Esophagus mucosa (tissue), 1 donor: ENCODE measurements at places on chromosomes 16 and 17. TPM values are rescaled to one million over a fixed set of nuclear protein-coding genes. Genes with fewer than 3 reads are reported as not detected.

The KCNH4 gene
- not detected for total RNA-seq

The TPPP3 gene
- 3.7 TPM for total RNA-seq

The KRTAP17-1 gene
- not detected for total RNA-seq

The C16orf95 gene
- 6.5 TPM for total RNA-seq

The KRT25 gene
- total RNA-seq = not detected

The KRTAP3-1 gene
- total RNA-seq = not detected

The NHLRC4 gene
- total RNA-seq = 0.12 TPM

The SAMD14 gene
- total RNA-seq = 0.16 TPM

The CTF1 gene
- total RNA-seq = 2.3 TPM

The CPHXL2 gene
- total RNA-seq = not detected

The NDUFAF8 gene
- 41.2 TPM for total RNA-seq

The ADAM11 gene
- total RNA-seq = 0.96 TPM

The TEKT5 gene
- not detected for total RNA-seq

The SCARF1 gene
- total RNA-seq = 2.3 TPM

The CA7 gene
- not detected for total RNA-seq

The SPN gene
- 0.60 TPM for total RNA-seq

The EFCAB3 gene
- not detected for total RNA-seq

The ARL5C gene
- total RNA-seq = not detected

The TRPV3 gene
- 1.3 TPM for total RNA-seq

The DLX3 gene
- 4.0 TPM for total RNA-seq

The NACA2 gene
- not detected for total RNA-seq

The OTOP2 gene
- total RNA-seq = 0.36 TPM

The VWA3A gene
- not detected for total RNA-seq

The HSPB9 gene
- not detected for total RNA-seq

The C1QTNF8 gene
- not detected for total RNA-seq

The GLIS2 gene
- total RNA-seq = 0.80 TPM

The GPRC5C gene
- total RNA-seq = 13.0 TPM

The GP1BA gene
- not detected for total RNA-seq

The C1QL1 gene
- 0.12 TPM for total RNA-seq

The ENGASE gene
- total RNA-seq = 6.5 TPM

The GRAP gene
- total RNA-seq = 1.00 TPM

The WNT9B gene
- not detected for total RNA-seq

The SYNGR3 gene
- total RNA-seq = 0.16 TPM

The PTX4 gene
- total RNA-seq = not detected

The DHRS7C gene
- total RNA-seq = not detected

The TGFB1I1 gene
- total RNA-seq = 4.3 TPM

The AOC3 gene
- 5.7 TPM for total RNA-seq

The EVPLL gene
- total RNA-seq = 5.3 TPM

The CDK12 gene
- total RNA-seq = 34.4 TPM

The IRF8 gene
- 2.2 TPM for total RNA-seq

The RPL27 gene
- total RNA-seq = 1,265 TPM

The LLGL1 gene
- 17.6 TPM for total RNA-seq
